ENCODE measurements at places on chromosomes 1 and 21.

- DNase-seq = no peak
These were observed 7.7 kb downstream of the ZBTB17 start for GRCh38 chr1:15968172-15968571.

DNA sequence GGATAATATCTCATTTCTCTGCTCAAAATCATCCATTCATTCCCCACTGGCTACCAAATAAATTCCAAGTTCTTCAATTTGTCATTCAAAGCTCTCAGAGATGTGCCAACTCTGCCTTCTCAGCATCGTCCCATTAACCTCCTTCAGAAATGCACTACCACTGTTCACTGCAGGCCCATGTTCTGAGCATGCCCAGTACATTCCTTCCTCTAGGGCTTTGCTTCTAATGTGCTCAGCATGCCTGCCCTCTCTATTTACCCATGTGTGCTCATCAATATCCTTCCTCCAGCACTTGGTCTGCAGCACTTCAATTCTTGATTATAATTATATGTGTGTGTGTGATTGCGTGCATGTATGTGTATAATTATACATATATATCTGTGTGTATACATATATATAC, 36.1 kb upstream of the RGS8 start:
- DNase-seq = peak; percentile 11

DNA sequence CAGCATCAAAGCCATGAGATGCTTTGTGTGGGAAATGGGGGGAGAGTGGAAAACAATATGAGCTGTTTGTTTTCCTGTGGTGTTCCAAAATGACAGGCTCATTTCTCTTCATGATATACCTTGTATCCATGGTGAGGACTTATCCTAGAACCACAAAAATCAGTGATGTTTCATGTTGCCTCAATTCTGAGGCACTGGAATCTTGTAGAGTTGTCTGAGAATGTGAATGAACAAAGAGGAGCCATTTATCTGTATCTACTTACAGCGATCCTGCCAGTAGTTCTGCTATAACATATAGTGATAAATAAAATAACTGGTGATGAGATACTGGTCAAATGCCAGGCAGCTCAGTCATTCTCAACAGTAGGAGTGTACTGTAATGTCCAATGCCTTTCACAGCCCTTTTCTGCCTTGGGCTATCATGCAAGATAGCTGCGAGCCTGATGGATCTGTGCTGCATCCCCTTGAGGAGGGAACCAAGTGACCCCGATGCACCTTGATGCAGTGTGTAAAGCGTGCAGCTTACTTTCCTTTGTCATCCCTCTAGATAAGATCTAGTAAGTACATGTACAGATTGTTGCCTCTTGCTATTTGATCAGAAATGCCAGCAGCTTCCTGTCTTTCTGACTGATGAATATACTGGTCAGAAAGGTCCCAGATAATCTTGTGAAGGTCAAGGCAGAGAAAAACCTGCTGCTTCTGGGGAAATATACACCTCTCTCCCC, 52.8 kb downstream of the SLC44A3 start:
- DNase-seq = no peak

DNA sequence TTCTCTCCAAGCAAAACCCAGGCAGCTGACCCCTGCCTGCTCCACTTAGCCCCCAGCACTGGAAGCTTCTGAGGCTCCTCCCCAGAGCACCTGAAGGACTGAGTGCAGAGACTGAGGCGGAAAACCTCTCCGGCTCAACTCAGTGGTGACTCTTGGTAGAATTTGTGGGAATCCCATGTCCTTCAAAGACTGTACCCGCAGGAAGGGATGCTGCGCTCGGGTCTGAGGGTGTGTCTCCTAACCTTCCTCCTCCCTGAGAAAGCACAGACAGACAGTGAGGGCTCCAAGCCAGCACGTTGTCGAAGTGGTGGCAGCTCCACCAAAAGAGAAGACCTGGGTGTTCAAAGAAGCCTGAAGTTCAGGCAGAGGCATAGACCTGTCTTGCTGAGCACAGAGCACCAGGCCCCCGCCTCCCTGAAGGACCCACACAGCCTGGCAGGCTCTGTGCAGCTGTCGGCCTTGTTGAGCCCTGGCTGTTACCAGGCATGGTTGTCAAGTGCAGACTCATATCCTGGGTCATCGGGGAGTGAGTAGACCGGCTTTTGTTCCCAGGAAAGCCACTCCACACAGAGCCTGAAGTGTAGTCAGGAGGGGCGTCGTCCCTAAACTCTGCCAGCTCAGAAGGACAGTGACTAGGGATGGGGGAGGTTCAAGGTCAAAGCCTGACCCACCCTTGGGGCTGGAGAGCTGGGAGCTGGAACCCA, 36.7 kb downstream of the CSMD2 start:
- DNase-seq = no peak

DNA sequence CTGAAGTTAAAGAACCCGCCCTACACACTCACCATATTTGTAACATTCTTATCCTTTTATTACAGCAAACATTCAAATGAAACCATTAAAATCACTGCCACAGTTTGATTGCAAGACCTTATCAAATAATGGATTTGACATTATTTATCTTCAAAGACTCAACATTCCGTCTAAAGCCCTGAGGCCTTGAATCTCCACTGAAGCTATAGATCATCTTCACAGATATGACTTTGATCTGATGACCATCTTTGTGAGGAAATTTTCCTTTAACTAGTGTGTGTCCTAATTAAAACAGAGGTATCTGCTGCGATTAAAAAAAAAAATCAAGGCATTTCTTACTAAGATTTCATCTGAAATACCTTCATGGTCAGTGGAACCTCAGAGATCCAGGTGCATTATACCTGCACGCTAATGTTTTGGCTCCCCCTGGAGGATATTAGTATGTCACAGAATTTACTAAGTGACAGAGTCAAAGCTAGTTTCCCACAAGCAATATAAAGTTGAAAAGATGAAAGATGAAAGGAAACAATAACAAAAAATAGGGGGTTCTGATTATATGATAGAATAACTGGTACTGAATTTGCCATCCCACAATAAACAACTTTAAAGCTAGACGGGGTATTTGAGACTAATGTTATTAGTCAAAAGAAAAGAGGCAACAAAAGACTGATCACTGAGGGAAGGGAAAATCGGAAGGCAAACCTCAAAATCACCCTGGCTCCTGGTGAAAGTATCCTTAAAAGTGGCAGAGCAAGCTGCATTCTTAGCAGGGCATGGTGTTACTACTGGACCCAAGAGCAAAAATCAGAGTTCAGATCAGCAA, 923.4 kb downstream of the NCAM2 start:
- DNase-seq = peak; percentile 48

DNA sequence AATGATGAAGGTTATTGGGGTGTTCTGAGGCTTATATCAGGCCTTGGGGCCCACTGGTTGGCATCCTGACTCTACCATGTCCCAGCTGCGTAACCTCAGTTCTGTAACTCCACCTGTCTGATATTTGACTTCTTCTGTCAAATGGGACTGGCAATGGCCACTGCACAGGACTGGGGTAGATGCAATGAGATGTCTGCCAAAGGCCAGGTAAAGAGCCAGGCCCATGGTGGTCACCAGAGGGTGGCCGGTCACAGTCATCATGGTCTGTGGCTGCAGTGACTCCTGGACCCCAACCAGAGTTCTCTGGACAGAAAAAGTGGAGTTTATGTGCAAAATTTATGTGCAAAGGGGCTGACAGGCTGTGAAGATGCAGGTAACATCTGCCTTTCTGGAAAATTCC, 173.3 kb downstream of the PTPRU start:
- DNase-seq = no peak

DNA sequence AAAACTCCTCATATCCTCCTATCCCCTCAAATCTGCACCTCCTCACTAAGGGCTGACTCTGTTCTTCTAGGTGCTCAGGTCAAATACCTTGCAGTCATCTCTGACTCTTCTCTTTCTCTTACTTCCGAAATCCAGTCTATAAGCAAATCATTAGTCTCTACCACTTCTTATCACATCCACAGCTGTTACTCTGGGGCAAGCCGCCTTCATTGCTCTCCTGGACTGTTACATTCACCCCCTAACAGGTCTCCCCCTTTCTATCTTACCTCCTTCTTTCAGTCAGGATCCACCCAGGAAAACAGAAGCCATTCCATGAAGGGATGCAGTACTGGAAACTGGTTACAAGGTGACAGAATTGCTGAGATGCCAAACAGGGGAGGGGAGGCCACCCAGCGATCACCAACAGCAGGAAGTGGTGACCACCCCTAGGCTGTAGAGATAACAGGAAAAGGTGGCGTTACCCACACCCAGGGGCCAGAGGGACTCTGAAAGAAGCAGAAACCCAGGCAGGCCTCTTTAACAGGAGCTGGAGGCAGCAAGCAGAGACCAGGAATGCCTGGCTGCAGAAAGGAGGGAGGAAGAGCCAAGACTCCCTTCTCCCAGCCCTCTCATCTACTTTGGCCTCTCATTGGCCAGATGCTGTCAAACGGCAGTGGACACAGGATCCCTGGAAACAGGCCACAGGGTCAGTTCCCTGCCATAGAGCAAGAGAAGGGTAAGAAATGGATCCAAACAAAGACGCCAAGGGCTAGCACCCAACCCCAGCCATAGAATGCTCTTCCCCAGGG, 55.5 kb upstream of the FOXO6 start:
- DNase-seq = no peak

GRCh38 chr1:221881805-221882581, 140.1 kb upstream of the DUSP10 start:
- no peak for DNase-seq

DNA sequence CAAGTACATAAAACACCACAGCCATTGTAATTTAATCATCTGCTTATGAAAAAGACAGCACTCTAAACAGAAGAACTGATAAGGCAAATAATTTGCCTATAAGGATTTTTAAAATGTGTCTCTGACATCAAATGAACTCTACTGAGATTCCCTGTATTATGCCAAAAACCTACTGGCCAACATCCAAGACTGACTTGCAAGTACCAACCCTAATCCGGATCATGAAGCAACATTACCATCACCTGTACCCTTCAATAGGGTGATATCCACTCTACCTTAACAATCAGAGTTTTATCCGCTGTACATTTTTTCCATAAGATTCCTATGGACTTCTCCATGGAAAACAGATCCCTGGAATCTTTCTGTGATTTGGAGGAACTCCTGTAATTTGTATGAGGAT, 4.6 kb downstream of the RGS7 start:
- no peak for DNase-seq

Measured in NT2/D1 (cell line).